ENCODE measurements at places on chromosomes 13 and 19.

DNA sequence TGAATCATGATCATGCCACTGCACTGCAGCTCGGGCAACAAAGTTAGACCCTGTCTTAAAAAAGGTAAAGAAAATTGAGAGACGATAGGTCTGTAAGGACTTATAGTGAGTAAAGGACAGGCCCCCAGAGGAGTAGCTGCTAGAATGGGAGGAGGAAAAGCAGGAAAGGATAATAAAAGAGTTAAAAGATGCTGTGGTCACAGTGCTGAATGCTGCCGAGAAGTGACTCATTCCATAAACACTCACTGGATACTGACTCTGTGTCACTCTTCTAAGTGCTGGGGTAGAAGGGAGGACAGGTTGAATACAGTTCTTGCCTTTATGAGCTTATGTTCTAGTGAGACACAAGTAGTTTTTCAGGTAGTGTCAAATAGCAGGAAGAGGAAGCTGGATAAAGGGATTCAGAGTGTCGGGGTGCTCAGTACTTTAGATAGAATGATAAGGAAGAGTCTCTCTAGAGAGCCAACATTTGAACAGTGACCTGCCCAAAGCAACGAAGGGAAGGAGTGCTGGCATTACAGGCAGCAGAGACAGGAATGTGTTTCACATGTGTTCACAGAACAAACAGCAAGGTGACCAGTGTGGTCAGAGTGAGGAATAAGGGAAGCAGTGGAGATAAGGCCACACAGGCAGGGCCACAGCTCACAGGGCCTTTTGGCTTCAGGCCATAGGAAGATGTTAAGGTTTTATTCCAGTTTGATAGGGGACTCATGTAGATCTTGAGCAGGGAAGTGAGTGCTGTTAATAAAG, 1240.5 kb downstream of the UQCRFS1 start:
- no peak for DNase-seq

GRCh38 chr13:41457589-41458186, 338 bp downstream of the RGCC start:
- no peak for DNase-seq

GRCh38 chr19:29532097-29532496, 6.3 kb downstream of the VSTM2B start:
- DNase-seq = no peak

- DNase-seq = no peak
Observed at GRCh38 chr19:44925114-44925891, 10.9 kb downstream of the APOC1 start.

DNA sequence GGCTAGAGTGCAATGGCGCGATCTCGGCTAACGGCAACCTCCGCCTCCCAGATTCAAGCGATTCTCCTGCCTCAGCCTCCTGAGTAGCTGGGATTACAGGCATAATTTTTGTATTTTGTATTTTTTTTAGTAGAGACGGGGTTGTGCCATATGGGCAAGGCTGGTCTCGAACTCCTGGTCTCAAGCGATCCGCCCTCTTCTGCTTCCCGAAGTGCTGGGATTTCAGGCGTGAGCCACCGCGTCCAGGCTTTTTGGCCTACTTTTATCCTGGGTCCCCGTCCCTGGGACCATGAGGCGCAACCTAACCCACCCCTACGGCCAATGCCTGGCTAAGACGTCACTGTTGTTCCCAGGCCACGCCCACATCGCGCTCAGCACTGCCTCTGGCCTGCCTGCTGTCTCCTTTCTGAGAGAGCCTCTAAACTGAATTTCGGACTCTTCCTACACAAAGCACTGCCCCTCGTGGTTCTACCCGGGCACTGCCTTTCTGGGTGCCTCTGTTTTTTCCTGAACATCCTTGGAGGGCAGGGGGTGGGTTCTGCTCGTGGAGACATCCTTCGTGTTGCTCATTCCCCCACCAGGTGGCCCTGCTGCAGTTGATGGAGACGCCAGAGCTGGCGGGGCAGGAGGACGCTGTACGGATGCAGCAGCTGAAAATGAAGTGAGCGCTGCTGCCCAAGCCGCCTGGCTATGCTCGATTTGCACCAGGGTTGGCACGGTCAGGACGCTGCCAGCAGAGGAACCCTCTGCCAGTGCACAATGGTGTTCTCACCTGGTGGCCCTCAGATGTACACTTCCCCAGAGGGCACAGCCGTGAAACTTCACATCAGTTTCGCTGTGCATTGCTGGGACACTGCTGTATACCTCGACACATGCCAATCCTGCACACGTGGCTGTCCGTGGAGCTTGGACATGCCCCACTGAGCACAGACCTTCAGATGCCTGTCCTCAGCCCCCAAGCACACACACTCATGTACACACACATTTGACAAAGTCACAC, 2.0 kb downstream of the REX1BD start:
- no peak for DNase-seq

- no peak for DNase-seq
Observed at GRCh38 chr19:44553478-44554171, 24.1 kb upstream of the CEACAM20 start.

GRCh38 chr19:41785653-41786052, 10.7 kb upstream of the CEACAM3 start:
- DNase-seq = peak; percentile 44

GRCh38 chr13:72180253-72180952, 313.4 kb upstream of the DACH1 start:
- no peak for DNase-seq

GRCh38 chr19:17021793-17022590, 4.6 kb downstream of the CPAMD8 start:
- no peak for DNase-seq

GRCh38 chr13:48851707-48852106, 124.0 kb upstream of the FNDC3A start:
- DNase-seq = no peak

- no peak for DNase-seq
Observed at GRCh38 chr19:17235971-17236777, 9.5 kb downstream of the NR2F6 start.

GRCh38 chr13:46908501-46908900, 11.6 kb upstream of the HTR2A start:
- DNase-seq = no peak
